T follicular helper cell (primary cell): ENCODE measurements at places on chromosomes 5 and 9.

GRCh38 chr9:99173570-99174504 lies 47.9 kb downstream of the ALG2 start:
- no peak for DNase-seq

DNA sequence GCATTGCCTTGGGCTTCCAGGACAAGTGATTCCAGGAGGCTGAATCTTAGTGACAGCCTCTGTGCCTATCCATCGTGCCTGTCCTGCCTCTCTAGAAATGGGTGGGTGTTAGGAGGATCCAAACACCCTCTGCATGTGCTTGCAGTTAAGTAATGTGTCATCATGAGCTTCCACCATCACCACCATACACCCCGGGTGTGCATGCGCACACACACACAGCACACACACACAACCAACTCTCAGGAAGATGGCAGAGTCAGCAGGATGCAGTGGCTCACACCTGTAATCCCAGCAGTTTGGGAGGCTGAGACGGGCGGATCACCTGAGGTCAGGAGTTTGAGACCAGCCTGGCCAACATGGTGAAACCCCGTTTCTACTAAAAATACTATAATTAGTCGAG lies 22.8 kb upstream of the CERCAM start:
- no peak for DNase-seq

GRCh38 chr5:150317048-150318003 lies 14.6 kb upstream of the ARSI start:
- DNase-seq, result no peak

DNA sequence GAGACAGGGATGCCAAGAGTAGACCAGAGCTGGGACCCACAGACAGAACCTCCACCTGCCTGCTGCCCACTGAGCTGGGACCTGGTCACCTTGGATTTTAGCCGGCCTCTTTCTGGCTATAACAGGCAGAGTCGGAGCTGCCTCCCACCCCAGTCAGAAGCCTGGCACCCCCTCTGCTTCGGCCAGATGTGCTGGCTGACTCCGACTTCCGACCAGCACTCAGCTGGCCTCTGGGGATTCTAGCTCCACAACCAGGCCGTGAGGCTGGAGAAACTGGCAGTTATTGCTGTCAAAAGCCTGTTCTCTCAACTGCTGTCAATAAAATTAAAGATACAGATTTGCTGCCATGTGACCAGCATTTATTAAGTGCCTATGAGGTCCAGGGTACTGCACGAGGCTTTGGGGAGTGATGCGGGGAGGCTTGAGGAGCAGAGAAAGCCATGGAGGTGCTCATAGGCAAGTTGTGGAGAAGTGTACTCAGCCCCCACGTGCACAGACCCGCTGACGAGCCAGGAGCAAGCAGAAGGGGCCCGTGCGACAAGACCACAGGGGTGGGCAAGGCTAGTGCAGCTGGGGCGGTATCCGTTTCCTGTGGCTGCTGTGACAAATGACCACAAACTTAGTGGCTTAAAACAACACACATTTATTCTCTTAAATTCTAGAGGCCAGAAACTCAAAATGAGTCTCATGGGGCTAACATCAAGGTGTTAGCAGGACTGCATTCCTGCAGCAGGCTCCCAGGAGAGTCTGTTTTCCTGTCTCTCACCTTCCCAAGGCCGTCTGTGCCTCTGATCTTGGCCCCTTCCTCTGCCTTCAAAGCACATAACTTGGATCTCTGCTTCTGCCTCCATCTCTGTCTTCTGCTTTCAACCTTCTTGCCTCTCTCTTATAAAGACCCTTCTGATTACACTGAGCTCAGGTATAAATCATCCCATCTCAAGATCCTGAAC lies 13.1 kb downstream of the GFI1B start:
- no peak for DNase-seq

DNA sequence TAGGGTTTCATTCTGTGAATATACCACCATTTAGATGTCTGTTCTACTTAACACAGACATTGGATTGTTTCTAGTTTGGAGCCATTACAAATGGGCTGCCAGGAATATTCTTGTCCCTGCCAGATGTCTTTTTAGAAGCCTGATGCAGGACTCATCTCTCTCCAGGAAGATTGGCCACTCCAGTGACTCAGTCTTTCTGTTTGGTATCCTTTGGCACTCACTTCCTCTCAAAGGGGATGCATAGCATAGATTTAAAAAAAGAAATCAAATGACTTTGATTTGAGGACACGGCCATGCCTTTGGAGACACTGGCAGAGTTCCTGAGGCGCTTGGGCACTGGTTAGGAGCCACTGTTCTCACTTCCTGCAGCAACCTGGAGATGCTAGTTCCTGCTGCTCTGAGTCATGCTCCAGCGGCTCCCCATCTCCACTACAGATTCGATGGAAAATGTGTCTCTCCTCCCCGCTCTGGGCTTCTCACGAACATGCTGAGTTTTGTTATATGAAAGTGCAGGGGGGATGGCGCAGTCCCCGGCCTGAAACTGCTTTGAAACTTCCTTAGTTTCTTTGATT lies 3.5 kb upstream of the ZNF366 start:
- DNase-seq, result no peak

DNA sequence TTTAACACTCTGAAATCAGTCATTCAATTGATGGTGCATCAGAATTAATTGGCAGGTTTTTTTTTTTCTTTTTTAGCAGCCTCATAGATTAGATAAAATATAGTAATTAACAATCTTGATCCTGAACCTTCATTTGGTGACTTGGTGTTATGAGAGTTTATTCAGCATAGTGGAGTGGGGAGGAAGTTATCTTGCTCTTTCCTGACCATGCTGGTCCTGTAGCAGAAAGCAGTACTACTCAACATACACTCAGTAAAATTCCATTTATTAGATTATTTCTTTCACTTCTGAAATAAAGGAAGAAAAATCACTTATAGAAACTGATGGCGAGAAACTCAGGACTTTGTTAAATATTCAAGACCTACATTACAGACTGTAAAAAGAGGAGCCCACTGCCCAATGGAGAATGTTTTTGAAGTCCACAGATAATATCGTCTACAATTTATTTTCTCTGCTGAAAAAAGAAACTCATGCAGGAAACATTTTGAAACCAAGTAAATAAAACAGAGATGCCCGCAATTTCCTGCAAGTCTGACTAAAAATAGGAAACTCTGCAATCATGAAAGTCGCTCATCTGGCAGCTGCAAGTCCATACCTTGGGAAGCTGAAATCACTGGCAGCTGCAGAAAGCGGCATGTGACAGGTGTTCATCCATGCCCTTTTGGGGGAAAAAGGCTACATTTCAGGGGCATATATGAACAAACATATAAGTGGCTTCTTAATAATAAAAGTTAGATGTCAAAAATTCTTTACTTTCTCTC lies 233.2 kb upstream of the RFX3 start:
- no peak for DNase-seq

DNA sequence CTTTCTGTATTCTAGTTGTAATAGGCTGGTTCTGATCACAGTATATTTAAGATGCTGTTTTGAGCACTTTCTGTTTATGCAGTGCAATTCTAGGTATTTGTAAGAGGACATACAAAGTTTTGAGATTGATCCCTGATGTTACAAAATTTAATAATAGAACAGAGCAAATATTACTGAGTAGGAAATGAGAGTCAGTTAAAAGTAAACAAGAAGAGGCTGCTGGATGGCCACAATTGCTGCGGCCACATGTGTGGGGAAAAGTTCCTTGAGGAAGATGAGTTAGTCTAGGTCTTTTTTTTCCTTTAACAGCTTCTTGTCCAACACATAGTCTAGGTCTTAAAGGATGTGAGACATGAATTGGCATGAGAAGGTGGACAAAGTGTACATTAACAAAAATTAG lies 11.3 kb downstream of the EHMT1 start:
- no peak for DNase-seq

- no peak for DNase-seq
Measured at GRCh38 chr5:72107131-72107900, at the start of gene MAP1B. Gene MAP1B, plus strand, starts transcription at chr5:72107475. Its CDS starts 57 bp downstream, at chr5:72107532.

- DNase-seq, result no peak
Measured at GRCh38 chr9:33101104-33101951, 24.9 kb upstream of the SMU1 start.

DNA sequence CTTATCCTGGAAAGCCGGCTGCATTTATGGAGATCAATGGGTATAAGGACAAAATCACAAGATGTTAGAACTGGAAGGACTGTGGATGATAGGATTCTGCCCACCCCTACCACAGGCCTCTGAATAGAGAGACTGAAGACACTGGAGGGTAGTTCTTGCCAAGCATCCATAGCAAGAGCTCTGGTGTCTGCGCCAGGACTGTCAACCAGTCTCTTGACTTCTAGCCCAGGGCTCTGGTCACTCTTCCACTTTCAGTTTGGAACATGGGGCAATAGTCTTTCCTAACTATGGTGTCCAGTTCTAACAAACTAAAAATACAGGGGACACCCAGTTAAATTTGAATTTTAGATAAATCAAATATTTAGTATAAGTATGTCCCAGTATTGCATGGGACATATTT lies 23.4 kb downstream of the LARP1 start:
- no peak for DNase-seq

GRCh38 chr5:73280386-73280785 lies 107.4 kb downstream of the TMEM174 start:
- DNase-seq, result no peak

- no peak for DNase-seq
Measured at GRCh38 chr5:72480841-72481240, 26.4 kb downstream of the ZNF366 start.

DNA sequence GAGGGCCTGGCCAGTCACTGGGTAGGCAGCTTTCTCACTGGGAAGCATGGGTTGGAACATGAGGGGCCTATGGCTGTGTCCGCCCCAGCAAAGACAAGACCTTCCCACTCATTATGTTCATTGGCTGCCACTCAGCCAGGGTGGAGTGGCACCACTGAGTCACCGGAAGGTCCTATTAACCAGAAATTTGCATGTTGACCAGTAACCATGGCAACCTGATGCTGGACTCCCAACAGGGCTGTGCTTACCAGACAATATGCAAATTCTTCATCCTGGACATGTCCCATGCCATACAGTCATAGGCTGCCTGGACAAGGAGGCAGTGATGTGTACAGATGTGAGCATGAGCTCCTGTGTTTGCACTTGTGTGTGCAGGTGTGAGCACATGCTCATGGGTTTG lies 66.7 kb downstream of the PSD2 start:
- DNase-seq, result no peak

DNA sequence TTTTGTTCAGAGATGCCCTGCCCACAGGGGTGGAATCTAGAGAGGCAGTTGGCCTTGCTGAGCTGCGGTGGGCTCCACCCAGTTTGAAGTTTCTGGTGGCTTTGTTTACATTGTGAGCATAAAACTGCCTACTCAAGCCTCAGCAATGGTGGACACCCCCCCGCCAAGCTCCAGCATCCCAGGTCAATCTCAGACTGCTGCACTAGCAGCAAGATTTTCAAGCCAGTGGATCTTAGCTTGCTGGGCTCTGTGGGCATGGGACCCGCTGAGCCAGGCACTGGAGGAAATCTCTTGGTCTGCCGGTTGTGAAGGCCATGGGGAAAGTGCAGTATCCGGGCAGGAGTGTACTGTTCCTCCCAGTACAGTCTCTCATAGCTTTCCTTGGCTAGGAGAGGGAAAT lies 55.5 kb downstream of the MINAR2 start:
- no peak for DNase-seq

DNA sequence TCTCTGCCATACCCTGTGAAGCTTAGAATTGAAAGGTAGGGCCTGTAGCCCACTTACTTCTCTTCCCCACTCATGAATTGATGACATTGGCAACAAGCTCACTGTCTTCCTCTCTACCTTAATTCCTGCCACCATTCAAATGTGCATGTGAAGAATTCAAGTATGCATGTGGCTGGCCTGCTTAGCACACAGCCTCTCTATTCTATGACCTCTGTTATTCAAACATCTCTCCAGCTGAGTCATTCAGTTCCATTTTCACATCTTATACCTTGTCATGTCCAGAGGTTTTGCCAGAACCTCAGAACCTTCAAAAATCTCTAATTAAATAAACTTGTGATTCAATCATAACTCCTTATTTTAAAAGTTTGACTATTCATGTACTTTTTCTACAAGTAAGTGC lies 114.7 kb upstream of the MAN2A1 start:
- no peak for DNase-seq

DNA sequence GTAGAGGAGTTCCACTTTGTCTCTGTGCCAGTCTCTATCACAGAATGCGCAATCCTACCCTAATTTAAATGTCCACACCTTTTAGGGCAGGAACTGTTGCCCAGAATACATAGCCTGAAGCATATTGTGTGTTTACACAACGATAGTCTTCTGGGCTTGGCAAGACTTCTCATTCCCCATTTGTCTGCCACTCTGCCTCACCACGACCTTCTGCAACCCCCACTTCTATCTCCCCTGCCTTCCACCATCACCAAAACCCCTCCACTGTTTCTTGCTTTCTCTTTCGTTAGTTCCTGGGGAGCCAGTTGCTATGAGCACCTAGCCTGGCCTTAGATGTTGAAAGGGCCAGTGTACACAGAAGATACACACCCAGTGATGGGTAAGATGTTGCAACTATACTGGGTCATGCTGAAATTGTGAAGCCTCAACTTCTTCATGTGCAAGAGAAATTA lies 883 bp upstream of the RNF145 start:
- DNase-seq, result no peak

- no peak for DNase-seq
Measured at GRCh38 chr5:74376187-74376586, 264.3 kb downstream of the ENC1 start.

- no peak for DNase-seq
Measured at GRCh38 chr9:79006546-79006945, 565.2 kb upstream of the TLE4 start.

- DNase-seq, result no peak
Measured at GRCh38 chr9:78620303-78620702, 323.4 kb downstream of the PSAT1 start.
